ENCODE measurements at places on chromosomes 1 and 21. TPM values are rescaled to one million over a fixed set of nuclear protein-coding genes. Genes with fewer than 3 reads are reported as not detected.

The SLC5A9 gene
- polyA plus RNA-seq = 1.2 TPM

The LRRN2 gene
- 0.25 TPM for polyA plus RNA-seq

The NUAK2 gene
- polyA plus RNA-seq = 117 TPM

The FTCD gene
- polyA plus RNA-seq = not detected

The CLIC4 gene
- 95.6 TPM for polyA plus RNA-seq

The SLC45A1 gene
- polyA plus RNA-seq = not detected

The SPRR2A gene
- polyA plus RNA-seq = not detected

The OR10J1 gene
- polyA plus RNA-seq = not detected

The IL24 gene
- 52.2 TPM for polyA plus RNA-seq

The WLS gene
- not detected for polyA plus RNA-seq

The C8A gene
- not detected for polyA plus RNA-seq

The CRYAA gene
- polyA plus RNA-seq = not detected

The EDN2 gene
- polyA plus RNA-seq = not detected

The NEGR1 gene
- polyA plus RNA-seq = not detected
